ENCODE measurements at places on chromosomes 1 and 21.
A peak's percentile ranks its signal among the peaks of the same experiment; 100 is the strongest.

GRCh38 chr1:234940841-234941240 lies 187.8 kb downstream of the TOMM20 start:
- DNase-seq = no peak

DNA sequence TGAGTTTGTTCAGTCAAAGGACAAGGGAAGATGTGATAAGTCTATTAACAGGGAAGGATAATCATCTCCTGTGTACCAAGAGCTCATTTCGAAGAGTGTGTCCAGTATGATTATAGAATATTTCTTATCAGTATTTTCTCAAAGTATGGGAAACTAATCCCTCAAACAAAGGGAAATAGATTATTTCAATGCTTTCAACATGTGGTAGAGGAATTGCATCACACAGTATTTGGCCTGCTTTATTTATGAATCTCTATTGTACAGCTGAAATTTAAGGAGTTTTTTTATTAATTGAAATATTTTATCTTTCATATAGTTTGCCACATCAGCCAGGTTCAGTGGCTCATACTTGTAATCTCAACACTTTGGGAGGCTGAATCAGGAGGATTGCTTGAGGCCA lies 151.0 kb downstream of the CLEC20A start:
- no peak for DNase-seq

DNA sequence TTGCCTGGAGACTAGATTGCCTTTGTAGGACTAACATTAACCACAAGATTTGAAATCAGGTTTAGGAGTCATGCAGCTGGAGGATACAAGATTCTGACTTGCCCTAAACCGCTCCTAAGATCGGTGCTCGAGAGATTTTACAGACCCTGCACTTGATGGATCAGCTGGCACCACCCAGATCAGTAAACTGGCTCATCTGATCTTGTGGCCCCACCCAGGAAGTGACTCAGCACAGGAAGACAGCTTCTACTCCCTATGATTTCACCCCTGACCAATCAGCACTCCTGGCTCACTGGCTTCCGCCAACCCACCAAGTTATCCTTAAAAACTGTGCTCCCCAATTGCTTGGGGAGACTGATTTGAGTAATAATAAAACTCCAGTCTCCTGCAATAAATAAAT lies 876 bp upstream of the CATSPERE start:
- peak; percentile 62 for DNase-seq

DNA sequence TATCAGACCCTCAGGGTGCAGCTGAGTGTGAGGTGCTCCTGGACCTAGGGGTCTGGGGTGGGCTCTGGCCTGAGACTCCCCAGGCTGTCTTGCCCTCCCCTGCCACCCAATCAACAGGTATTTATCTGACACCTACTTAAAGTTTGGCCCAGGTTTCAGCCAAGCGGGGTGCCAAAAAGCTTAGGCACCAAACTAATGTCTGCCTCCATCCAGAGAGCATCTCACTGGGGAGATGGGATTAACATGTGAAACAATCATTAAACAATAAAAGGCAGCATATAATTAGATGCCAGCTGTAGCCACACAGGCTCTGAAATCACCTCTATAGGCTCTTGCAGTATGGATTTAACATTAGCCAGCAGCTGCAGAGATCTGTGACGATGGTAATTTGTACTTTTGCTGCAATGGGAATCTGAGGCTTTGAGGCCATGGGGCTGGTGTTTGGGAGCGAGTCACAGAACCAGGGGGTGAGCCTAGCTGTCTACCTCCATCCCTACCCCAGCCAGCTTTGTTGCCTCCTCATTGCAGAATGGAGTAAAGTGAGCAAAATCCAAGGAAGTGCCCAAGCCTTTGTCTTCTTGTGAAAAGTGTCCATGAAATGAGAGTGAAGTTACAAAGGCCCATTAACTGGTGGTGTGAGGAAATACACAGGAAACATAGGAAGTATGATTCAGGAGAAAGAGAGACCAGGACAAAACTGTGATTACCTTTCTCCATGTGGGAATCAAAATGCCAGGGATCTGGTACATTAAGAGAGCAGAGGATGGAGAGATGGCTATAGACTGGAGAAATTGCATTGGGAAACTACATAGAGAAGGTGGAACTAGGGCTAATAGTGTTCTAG lies 36.1 kb downstream of the EIF2D start:
- no peak for DNase-seq

GRCh38 chr1:202692959-202693555 lies 17.2 kb downstream of the SYT2 start:
- DNase-seq = peak; percentile 88

GRCh38 chr21:32538147-32538792 lies 47.1 kb downstream of the TCP10L start:
- DNase-seq = no peak

GRCh38 chr1:160836561-160836960 lies 26.1 kb downstream of the CD244 start:
- no peak for DNase-seq

DNA sequence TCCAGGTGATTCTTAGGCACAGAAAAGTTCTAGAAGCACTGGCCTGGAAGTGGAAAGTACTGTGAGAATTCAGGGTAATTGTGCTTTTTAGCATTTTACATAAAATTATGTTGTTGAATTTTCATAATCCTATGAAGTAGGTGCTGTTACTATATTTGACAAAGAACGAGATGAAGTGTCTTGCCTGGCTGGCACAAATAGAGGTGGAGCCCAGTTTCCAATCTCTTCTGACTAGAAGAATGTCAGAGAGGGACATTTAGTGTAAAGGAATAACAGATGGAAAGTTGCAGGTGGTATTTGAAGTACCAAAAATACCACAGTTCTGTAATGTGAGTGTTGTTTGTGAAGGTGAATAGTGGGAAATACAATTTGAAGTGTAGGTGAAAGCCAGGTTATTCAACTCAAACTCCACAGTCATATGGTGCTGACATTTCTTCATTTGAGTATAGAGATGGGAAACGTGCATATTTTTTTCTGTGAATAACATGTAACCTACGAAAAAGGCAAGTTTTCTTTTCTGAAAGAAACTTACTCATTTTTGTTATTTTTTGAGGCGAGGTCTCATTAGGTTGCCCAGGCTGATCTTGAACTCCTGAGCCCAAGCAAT lies 3.5 kb upstream of the TMCO2 start:
- DNase-seq = no peak

DNA sequence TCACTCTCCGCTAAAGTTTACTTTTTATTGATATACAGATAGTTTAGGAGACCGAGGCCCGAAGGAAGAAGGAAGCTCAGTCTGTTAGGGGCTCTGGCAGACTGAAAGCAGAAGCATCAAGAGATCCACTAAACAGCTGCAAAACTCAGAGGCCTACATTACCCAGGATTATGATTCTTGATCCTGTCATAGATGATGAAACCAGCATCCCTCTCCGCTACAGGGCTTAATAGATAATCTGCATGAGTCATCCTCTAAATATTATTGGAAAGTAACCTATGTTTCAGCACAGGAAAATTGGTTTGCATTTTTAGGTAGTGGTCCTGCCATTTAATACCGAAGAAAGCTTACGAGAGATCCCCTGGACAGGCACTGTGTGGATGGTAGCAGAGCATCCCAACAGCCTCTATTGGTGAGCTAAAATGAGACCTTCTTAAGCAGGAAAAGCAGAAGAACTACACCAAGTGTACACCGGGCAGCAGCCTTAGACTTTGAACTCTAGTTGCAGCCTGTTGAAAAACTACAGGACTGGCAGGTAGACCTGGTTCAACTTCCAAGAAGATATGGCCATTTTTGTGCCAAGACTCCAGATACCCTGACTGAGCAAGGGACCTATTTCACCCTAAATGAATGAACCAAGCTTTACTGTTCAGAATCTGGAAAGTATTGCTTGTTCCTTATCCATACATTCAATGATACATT lies 6.8 kb downstream of the CASQ2 start:
- no peak for DNase-seq

DNA sequence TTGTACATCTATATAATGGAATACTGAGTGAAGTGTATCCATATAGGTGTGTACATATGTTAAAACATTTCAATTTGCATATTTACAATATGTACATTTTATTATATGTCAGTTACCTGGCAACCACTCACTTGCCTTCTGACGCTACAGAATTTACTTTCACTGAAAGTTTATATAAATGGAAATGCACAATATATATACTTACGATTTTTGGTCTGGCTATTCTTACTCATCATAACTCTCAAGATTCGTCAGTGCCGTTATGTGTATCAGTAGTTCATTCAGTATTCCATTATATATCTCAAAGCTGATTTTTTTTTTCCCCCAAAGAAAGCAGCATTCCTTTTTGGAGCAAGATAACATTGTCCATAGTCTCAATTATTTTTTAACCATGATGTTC lies 138.2 kb downstream of the PCBP3 start:
- DNase-seq = no peak

DNA sequence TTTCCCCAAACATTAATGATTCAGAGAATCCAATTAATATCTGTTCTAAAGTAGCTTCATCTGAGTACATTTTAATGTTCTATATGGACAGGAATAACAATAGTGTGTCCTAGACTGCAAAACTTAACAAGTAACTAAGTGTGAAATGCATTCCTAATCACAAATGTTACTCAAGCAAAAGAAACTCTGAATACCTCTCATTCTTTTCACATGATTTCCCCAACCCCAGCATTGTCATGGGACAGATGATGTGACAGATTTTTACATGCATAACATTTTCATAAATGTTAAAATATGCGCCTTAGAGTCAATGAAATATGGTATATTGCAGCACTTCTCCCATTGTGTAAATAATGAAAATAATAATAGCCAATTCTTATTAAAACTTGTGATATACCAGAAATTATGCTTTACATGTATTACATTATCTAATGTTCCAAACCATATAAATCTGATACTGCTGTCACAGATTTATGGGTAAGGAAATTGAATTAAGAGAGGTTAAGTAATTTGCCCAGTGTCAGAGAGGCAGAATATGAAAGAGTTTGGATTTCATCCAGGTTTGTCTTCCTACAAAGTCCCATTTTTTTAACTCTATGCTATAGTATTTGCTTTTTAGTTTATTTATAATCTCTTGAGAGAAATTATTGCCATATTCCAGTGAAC lies 269.4 kb downstream of the LRRC7 start:
- no peak for DNase-seq

GRCh38 chr1:203307641-203308126 lies 2.4 kb downstream of the BTG2 start:
- no peak for DNase-seq

GRCh38 chr1:117824616-117825015 lies 104.8 kb downstream of the GDAP2 start:
- DNase-seq = no peak

GRCh38 chr1:32893198-32894018 lies 7.1 kb downstream of the HPCA start:
- DNase-seq = no peak

DNA sequence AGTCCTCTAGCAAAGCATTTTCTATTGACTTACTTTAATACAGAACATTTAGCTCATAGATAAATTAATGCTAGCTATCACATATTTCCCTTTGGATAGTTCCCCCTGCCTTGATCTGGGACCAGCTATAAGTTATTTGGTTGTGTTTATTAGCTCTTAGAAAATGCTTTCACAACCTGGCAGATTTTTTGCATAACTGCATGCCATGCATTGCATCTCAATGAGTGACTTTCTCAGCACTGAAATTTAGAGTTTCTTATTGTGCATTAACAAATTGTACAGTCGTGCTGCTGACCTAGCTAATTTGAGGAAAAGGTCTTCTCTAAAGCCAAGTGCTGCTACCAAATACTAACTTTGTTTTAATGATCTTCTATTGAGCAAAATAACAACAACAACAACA lies 164.8 kb downstream of the PLPPR5 start:
- DNase-seq = no peak

GRCh38 chr1:44012941-44013609 lies 18.2 kb downstream of the SLC6A9 start:
- DNase-seq = peak; percentile 38

DNA sequence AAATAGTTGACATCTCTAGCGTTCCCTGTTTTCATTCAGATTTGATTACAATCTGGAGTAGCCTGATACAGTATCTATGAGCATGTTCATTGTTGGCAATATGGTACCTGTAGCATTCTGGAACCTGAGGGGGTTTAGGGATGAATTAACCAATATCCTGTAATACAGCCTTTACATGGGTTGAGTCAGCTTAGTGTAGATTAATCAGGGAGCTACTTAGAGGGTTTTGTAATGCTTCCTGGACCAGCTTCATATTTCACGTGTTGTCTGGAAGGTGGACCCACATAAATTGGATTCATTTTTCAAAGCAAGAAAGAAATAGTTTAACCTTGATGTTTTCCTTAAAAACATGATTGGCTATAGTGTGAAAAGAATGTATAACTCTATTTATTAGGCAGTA lies 3.6 kb downstream of the OTUD3 start:
- no peak for DNase-seq

- peak; percentile 59 for DNase-seq
These were observed 15.4 kb downstream of the MPZL1 start for GRCh38 chr1:167737169-167737568.

DNA sequence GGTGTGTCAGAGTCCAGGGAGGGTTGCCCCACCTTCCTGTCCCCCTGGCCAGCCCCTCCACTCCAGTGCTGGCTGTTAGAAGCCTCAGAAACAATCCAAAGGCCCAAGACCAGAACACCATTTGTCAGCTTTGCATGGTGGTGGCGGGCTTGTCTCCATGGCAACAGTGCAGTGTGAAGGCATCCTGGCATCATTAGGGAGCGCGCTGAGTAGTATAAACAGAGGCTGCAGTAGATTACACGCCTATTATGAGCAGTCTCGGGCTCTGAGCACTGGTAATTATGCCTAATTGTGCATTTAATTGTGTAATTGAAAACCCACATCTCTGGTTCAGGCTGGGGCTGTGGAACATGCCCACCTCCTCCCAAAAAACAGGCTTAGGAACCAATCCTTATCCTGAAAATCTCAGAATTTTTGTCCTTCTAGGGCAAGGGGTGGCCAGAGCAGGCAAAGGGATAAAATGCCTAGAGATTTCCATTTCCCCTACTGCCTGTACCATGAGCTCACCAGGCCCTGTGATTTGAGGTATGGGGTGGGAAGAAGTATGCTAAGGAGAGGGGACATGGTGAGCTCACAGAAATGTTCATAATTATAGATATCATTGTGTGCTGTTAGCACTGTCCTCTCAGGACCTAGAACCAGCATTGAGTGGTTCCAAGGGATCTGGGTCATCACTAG lies 11.7 kb downstream of the NKAIN1 start:
- no peak for DNase-seq

GRCh38 chr1:6948861-6949260 lies 163.6 kb downstream of the CAMTA1 start:
- no peak for DNase-seq

DNA sequence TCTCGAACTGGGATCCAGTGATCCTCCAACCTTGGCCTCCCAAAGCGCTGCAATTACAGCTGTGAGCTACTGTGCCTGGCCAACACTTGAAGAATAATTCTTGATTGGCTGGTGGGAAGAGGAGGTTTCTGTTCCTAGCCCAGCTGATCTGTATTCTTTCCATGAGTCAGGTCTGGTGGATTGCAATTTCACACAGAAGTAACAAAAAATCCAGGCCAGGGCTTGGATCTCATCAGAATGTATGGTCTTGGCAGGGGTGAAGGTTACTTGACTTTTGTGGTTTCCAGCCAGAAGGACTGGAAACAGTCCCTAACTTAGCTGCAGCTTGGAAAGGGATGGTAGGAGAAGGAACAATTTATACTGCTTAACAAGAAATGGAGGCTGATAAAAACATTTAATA lies 5.1 kb upstream of the HP1BP3 start:
- DNase-seq = no peak

Measured in hematopoietic multipotent progenitor cell treated with erythropoietin and hydrocortisone succinate and interleukin-3 and kit ligand, for 6 days (in vitro differentiated cells).